ENCODE measurements at places on chromosomes 6 and 20.

GRCh38 chr6:3455569-3456394 is 1.1 kb downstream of the SLC22A23 start:
- no peak for DNase-seq

GRCh38 chr20:23832775-23833513 is 6.4 kb upstream of the CST2 start:
- no peak for DNase-seq

- no peak for DNase-seq
Observed at GRCh38 chr20:22680031-22680740, 95.8 kb upstream of the FOXA2 start.

GRCh38 chr6:144867761-144868160 is 582.6 kb downstream of the UTRN start:
- DNase-seq, result no peak

DNA sequence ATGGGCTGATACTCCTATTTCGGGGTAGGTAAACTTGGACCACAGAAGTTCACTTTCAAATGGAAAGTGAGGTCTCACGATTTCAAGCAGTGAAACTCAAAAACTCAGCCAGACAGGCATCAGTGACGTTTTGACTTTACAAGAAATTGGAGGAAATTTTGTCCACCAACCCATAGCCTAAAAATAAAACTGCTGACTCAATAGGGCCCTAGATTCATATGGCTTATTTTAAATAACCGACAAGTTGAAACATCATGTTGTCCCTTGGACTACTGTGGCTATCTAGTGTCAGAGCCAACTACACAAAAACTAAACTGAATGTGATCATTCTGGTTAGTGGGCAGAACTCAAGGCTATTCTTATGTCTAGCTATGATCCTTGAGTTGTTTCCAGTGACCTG is 486.3 kb downstream of the GRIK2 start:
- DNase-seq, result no peak

GRCh38 chr6:76852776-76853175 is 610.5 kb downstream of the HTR1B start:
- no peak for DNase-seq

DNA sequence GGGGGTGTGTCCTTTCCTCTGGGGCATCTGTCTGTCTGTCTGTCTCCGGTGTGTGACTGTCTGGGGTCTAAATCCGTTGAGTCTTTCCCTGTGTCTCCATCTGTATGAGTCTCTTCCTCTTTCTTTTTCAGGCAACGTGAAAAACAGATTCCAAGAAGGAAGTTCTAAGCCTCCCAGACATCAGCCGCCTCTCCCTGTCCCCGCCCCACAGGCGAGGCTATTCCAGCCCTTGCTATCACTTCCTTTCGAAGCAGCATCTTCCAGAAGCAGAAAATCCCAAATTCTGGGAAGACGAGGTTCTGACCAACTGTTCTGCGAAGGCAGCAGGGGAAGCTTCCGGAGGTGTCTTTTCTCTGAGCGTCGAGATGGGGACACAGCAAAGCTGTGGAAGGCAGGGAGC is 34.0 kb downstream of the PMEPA1 start:
- DNase-seq, result no peak

- DNase-seq, result no peak
Observed at GRCh38 chr6:122404444-122404843, 5.0 kb downstream of the HSF2 start.

DNA sequence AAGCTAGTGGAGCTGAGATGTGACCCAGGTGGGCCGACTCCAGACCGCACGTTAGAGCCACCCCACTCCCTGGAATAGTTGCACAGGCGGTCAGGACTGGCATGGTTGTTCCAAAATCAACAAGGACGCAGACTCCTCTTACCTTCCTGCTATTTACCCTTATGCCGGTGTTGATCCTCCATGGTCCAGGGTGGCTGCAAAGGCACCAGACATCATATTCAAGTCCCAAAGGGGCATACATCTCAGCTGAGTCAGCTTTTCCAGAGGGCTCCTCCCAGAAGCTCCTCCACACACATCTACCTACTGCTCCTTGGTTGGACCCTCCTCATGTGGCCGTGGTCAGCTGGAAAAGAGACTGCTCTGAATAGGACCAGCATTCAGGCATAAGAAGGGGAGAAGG is 112.2 kb downstream of the SYCP2 start:
- DNase-seq, result no peak

- no peak for DNase-seq
Observed at GRCh38 chr6:117776441-117776840, 101.2 kb downstream of the NUS1 start.

GRCh38 chr20:50196896-50197295 is 6.3 kb downstream of the CEBPB start:
- DNase-seq, result no peak
